ENCODE measurements at places on chromosomes 11 and 22. TPM values are rescaled to one million over a fixed set of nuclear protein-coding genes. Genes with fewer than 3 reads are reported as not detected.

GRCh38 chr11:68610452-68611116, 73.8 kb upstream of the GAL start:
- DNase-seq: no peak

DNA sequence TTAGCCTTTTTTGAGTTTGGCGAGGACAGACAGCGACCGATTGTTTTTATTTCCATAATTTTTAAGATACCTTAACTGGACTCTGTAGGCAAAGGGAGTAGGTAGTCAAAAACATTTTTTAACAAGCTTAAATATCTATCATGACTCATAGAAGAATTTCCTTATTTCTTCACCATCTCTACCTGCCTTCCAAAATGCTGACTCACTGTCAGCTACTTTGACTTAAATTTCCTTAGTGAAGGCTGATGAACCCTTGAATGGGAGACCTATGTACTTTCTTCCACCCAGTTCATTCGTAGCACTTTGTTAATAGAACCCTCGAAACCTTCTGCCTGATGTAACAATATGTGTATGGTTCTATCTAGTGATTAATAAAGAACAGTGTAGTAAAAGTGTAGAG, 1.1 kb upstream of the MTMR2 start:
- no peak for DNase-seq

GRCh38 chr11:73539506-73540084, 58.3 kb downstream of the FAM168A start:
- peak; percentile 13 for DNase-seq

GRCh38 chr11:34309965-34310364, 47.8 kb downstream of the ABTB2 start:
- no peak for DNase-seq

- no peak for DNase-seq
These were observed 16.2 kb upstream of the CASTOR1 start for GRCh38 chr22:30305519-30305905.

GRCh38 chr22:45008751-45009605, 827 bp downstream of the PHF21B start:
- no peak for DNase-seq

GRCh38 chr11:57700425-57700824, 11.6 kb downstream of the MED19 start:
- no peak for DNase-seq

DNA sequence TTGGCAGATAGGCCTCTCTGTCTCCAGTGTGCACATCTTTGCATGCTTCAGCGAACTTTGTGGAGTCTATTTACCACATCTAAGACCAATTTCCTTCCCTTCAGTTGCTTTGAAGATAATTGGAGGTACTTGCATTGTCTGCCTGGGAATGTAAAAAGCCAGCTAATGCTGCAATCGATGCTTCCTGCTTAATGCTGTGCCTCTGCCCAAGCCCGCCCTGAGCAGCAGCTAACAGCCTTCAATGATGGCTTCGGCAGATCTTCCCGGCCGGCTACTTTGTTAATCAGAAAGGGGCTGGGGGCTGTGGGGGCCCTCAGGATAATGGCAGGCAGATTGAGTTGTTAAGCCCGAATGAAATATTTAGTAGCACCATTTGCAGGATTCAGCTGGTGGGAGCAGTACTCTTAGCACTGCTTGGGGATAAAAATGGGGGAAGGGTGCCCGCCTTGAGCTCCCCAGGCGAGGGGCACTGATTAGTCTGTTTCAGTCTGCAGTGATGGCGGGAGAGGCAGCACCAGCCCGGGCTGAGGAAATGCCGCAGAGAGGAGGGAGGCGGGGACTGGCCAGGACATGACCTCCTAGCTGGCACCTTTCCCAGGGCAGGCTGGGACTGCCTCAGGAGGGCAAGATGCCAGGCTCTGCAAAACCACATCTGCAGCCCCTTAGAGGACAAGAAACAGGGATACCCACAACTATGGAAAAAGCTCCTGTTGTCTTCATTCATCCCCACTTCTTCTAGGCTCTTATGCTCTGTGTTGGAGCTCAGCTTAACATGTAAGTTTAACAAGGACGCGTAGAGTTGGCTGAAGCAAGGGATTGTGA, 460.0 kb downstream of the BUD13 start:
- peak; percentile 68 for DNase-seq

The GLB1L2 gene
- 7.2 TPM for total RNA-seq

- peak; percentile 96 for DNase-seq
These were observed at the start of the genes SIAE and SPA17 for GRCh38 chr11:124673333-124674167. Gene SIAE, minus strand, starts transcription at chr11:124673739. Its CDS starts 31 bp downstream, at chr11:124673708. Gene SPA17, plus strand, starts transcription at chr11:124673904. Its CDS starts 1,361 bp downstream, at chr11:124675265.

DNA sequence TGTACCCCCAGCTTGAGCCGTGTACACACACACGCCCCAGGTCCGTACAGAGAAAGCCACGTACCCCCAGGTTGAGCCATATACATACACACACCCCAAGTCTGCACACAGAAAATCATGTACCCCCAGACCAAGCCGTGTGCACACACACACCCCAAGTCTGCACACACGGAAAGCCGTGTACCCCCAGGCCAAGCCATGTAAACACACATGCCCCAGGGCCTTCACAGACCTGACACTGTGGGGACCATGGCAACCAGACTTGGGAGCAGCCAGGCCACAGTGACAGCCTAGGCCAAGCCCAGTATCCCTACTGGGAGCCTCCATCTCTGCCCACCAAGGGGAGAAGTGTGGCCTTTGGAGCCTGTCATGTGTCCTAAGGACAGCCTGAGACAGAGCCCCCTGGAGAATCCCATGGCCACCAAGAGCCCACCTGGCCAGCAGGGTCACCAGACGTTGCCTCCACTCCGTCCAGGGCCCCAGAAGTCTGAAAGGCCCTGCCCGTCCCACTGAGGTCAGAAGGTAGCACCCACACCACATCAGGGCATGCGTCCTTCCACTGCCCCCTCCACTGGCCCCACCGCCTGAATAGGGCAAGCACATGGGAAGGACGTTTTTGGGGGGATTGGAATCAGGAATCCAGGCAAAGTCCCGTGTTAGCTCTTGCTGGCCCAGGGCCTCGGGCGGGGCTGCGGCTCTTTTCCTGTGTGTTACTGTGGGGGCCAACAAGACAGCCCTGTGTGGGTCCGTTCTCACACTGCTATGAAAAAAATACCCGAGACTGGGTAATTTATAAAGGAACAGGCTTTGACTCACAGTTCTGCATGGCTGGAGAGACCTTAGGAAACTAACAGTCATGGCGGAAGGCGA, 636.7 kb downstream of the TBC1D22A start:
- DNase-seq: no peak

GRCh38 chr11:121206810-121207209, 85.8 kb upstream of the SC5D start:
- no peak for DNase-seq

- no peak for DNase-seq
These were observed 1676.0 kb upstream of the RAG2 start for GRCh38 chr11:38274031-38274430.

DNA sequence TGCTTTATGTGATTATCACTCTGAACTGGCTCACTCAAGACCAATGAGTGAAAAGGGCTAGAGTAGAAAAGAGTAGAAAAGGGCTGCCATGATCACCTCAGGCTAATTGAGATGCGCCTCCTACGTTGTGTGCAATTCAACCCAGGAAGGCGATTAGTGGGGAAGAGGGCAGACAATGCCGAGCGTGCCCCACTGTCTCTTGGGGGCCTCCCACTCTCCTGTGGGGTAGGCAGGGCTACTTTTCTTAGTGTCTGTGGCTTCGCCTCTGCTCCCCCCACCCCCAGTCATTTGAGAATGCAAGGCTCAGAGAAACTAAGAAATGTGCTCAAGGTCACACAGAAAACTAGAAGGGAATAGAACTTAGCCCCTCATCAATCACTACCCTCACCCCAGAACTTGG, 57.7 kb upstream of the RASD2 start:
- no peak for DNase-seq

- no peak for DNase-seq
These were observed 92.7 kb downstream of the FDX1 start for GRCh38 chr11:110522471-110522870.

GRCh38 chr22:25139062-25139461, 60.6 kb upstream of the CRYBB3 start:
- DNase-seq: no peak

The SPI1 gene
- 144 TPM for total RNA-seq

- peak; percentile 79 for DNase-seq
These were observed 34.1 kb downstream of the CD44 start for GRCh38 chr11:35173011-35173511.

DNA sequence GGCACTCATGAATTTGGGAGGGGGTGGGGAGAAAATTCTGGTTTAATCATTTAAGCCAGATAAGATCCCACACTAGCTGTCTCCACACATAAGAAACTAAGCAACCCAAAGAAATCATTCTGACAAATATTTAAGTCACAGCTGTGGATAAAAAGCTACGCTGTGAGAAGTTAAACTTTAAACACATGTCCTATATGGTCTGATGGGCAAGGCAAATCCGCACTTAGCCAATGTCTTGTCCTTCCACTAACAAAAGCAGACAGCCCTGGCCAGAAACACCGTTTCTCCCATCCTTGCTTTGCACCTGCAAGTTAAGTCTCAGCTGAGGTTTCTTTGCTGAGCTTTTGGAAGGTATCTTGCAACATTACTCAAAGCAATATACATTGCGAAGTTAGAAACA, 68.0 kb downstream of the ETS1 start:
- DNase-seq: no peak

The CD3E gene
- 3.9 TPM for total RNA-seq

- no peak for DNase-seq
These were observed 418.7 kb upstream of the ANO5 start for GRCh38 chr11:21774212-21774611.

DNA sequence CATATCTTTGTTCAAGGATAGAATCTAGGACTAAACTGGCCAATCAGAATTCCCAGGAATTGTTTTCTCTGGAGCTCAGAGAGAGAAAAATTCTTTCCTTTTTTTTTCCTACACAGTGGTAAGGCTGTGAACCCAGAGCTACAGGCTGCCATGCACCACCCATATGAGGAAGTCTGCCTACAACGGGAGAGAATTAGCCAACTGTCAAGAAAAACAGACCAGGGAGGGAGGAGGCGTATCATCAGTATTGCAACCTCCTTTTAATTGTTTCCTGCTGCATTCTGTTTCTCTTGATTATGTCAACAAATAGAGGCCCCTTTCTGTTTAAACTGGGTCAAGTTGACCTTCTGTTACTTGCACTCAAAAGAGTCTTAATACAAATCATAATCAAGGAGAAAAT, 176.5 kb upstream of the UBASH3B start:
- no peak for DNase-seq

DNA sequence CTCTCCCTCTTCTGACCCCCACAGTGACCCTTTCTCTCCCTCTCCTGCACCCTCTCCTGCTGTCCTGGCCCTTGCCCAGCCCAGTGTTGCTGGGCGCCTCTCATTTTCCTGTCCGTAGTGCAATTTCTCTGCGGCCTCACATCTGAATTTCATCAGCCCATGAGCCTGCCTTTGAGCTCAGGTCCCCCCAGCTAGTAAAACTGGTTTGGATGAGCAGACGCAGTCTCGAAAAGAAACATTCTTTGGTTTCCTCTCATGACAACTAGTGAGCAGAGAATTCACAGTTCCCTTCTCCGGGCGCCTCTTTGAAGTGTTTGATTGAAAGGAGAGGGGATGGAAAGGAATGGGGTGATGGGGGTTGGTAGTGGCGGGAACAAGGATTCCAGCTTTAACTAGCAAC, 126.0 kb upstream of the CADM1 start:
- DNase-seq: no peak

DNA sequence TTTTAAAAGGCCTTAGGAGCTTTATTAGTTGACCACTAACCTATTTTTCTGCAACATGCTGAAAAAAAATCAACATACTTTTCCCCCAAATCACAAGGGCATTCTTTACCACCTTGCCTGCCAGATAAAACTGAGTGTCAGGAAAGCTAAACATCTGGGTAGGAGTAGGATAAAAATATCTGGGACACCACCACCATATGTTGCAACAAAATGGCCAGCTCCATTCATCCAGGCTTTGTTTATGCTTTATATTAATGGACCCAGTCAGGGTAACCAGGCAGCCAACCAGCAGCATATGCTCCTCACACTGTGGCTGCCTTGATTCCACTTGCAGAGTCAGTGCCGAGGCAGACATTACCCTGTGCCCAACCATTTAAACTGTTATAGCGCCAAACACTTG, 1024.5 kb downstream of the LRRC4C start:
- DNase-seq: no peak

The IZUMO1R gene
- not detected for total RNA-seq

The HBE1 gene
- total RNA-seq: not detected

- DNase-seq: no peak
These were observed 23.1 kb downstream of the TMPRSS13 start for GRCh38 chr11:117906126-117906525.

- DNase-seq: no peak
These were observed 62.2 kb downstream of the DKK3 start for GRCh38 chr11:11946180-11946579.

The UBQLN3 gene
- total RNA-seq: 0.46 TPM

The NRXN2 gene
- 21.6 TPM for total RNA-seq

- DNase-seq: no peak
These were observed 95.9 kb downstream of the CADM1 start for GRCh38 chr11:115408036-115408921.

The GLB1L3 gene
- not detected for total RNA-seq

DNA sequence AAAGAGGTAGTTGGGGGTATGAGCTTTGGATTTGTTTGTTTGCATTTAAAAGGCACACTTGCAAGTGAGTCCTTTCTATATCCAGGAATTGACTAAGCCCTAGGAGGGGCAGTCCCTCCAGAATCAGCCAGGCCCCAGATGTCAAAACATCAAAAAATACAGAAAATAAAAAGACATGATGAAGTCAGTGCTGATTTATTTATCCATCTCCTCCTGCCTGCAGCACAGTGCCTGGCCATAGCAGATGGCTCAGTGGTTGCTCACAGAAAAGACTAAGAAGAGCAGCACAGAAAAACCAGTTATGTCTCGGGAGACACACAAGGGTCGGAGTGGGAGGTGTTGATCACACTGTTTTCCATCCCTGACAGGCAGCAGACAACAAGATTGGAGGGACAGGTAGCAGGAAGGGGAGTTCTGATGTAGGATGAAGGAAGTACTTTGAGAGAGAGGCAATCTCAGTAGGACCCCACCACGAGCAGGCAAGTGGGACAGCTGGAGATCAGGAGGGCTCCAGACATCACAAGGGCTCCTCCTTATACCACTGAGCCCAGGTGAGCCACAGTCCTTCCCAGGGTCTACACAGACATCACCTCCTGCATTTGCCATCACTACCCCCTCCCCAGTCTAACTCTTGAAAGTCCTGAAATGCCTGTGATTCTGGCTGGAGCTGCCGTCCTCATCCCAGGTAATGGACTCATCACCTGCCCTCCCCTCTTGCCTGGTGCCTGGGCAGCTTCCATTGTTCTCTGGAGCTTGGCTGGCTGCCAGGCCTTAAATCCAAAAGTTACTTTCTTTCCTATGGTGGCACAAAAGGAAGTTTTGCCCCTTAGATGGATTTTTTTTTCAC, 32.3 kb downstream of the TMPRSS5 start:
- DNase-seq: no peak

All from upper lobe of left lung (tissue), 6 donors.